Activated CD4-positive, alpha-beta T cell treated with anti-CD3 and anti-CD28 coated beads, Interleukin-2, amount 50 U/mL, for 16 hours (primary cell): ENCODE measurements at places on chromosomes 16 and 17.

DNA sequence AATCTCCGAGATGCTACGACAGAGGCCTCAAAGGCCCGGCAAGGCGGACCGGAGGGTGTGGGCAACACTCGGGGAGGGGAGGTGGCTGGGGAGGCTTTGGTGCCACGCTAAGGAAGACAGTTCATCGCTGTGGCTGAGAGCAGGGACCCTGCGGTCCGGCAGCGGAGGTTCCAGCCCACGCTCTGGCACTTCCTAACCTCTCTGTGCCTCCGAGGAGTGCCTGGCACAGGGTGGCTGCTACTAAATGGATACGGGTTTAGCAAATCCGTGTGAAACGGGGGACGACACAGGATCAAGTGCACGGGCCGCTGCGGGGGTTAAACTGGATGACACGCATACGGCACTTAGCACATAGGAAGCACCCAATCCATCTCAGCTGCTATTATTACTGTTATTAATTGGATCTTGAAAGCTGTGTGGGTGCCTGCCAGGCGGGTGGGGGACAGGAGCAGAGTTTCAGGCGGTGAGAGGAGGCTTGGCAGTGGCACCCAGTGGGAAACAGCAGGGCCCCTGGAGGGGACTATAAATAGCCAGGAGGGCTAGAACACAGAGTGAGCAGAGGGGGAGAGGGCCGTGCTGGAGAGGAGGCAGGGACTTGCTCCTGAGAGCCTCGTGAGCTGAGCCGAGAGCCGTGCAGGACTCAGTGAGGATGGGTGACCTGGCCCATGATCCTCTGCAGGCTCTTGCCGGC, 45.0 kb downstream of the ABR start:
- DNase-seq: no peak

DNA sequence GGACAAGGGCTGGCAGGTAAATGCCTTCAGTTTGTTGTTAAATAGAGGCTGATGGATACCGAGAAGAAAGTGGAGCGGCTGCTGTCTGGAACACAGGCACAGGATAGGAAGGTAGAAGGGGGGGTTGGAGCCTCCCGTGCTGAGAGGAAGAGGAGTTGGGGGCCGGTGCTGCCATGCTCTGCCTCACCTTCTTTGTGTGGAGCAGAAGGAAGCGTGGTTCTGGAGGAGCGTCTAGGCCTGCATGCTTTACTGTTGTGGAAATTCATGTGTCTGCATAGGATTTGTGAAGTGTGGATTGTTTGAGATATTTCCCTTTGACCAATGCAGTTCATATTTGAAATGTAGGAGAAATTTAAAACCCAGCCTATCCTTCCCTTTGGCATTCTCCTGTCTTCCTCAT, 52.3 kb downstream of the FOXK2 start:
- no peak for DNase-seq

DNA sequence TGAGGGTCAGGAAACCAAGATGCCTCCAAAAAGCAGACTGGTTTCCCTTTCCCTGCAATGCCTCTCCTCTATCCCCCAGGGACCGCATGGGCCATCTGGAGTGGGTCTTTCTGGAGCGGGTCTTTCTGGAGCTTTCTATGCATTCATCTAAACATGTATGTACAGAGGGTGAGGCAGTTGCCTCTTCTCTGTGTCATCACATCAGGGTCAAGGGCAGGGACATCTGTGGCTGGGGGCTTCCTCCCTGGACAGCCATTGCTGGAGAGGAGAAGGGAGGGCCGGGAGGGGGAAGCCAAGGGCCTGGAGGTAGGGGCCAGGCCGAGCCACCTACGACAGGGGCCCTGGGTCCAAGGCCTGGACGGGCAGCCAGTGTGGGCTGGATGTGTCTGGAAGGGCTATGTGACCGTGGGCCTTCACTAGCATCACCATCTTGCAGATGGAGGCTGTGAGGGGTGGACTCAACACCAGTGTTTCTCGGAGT, 840 bp downstream of the ADCY7 start:
- DNase-seq: no peak

GRCh38 chr16:85348065-85348840, 236.0 kb upstream of the CIBAR2 start:
- DNase-seq: no peak

GRCh38 chr17:6560496-6560895, 4.1 kb upstream of the PITPNM3 start:
- no peak for DNase-seq

DNA sequence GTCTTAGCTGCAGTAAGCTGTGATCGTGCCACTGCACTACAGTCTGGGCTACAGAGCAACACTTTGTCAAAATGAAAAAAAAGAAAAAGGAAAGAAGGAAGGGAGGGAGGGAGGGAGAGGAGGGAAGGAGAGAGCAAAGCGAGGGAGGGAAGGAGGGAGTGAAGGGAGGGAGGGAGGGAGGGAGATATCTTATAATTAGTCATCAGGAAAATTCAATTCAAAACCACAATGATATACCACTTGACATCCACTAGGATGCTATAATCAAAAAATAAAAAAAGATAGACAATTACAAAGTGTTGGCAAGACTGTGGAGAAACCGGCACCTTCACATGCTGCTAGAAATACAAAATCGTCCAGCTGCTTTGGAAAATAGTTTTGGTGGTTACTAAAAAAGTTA, 93.8 kb downstream of the CDC27 start:
- DNase-seq: no peak

- DNase-seq: no peak
Measured at GRCh38 chr17:28201315-28201714, 117.7 kb upstream of the TMEM97 start.

- DNase-seq: no peak
Measured at GRCh38 chr17:10633738-10634379, 23.2 kb downstream of the MYH3 start.

DNA sequence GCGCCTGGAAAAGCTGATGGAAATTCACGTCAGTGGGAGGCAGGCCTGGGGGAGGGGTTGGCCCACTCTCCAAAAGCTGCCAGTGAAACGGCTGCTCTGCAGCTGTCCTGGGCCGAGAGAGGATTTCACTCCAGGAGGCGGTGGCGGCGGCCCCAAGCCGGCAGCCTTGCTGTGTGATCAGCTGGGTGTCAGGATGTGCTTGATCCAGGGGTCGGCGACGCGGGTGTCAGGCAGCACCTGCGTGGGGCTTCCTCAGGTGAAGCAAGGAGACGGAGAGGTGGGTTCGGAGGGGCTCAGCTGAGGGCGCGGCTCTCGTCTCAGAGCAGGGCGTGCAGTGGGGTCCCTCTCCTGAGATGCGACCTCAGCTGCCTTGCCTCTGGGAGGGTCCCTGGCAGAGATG, 7.0 kb downstream of the CBFA2T3 start:
- DNase-seq: no peak

DNA sequence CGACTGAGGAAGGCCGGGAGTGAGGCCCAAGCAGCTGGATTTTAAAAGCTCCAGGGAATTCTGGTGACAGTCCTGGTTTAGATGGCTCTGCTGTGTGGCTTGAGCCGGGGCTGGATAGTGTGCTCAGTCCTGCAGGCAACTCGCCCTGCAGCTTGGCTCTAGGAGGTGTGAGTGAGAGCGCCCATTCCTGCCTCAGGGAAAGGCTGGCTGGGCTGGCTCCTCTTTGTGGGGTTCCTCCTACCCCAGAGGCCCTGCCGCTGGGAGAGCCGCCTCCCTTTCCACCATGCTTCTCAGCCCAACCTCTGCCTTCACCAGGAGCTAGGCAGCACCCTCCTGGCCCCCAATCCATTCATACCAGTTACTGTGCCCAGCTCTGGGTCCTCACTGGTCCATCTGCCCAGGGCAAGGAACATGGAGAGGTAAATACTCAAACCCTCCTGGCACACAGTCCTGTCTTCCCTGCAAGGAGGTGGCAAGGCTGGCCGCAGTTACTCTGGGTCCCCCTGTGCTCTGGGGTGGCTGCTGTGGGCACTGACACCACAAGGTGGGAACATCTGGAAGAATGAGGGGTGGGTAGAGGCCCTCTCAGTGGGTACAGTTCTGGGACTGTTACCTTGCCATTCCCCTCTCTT, 47.1 kb downstream of the VAC14 start:
- no peak for DNase-seq

DNA sequence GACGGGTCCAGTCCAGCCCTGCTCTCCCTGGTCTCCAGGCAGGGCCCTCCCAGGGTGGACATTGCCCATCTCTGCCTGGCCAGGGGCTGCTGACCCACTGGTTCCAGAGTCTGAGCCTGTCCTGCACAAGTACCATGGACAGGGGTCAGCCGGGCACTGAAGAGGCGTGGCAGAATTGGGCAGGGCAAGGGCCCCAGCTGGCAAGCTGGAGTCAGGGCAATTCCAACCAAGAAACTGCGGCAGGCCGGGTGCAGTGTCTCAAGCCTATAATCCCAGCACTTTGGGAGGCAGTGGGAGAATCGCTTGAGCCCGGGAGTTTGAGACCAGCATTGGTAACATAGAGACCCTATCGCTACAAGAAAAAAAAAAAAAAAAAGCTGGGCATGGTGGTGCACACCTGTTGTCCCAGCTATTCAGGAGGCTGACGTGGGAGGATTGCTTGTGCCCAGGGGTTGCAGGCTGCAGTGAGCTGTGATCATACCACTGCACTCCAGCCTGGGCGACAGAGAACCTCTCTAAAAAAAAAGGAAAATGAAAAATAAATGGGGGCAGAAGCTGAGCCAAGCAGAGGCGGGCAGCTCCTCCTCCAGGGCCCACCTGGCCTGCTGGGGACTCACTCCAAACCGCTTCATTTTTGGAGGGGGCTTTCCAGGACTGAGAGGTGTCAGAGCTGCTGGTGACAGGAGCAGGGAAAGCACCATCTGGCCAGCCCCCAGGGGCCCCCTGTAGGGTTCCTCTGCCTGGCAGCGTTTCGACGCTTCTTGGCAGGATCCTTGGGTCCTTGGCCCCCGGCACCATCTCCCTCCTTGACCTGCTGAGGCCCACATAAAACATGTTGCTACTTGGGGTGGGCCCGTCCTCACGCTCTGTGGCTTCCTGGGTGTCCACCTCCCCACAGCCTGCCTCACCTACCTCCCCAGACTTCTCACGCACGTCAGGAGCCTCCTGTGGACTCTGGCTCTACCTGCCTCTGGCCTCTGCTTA, 2.9 kb upstream of the MAFG start:
- DNase-seq: no peak

DNA sequence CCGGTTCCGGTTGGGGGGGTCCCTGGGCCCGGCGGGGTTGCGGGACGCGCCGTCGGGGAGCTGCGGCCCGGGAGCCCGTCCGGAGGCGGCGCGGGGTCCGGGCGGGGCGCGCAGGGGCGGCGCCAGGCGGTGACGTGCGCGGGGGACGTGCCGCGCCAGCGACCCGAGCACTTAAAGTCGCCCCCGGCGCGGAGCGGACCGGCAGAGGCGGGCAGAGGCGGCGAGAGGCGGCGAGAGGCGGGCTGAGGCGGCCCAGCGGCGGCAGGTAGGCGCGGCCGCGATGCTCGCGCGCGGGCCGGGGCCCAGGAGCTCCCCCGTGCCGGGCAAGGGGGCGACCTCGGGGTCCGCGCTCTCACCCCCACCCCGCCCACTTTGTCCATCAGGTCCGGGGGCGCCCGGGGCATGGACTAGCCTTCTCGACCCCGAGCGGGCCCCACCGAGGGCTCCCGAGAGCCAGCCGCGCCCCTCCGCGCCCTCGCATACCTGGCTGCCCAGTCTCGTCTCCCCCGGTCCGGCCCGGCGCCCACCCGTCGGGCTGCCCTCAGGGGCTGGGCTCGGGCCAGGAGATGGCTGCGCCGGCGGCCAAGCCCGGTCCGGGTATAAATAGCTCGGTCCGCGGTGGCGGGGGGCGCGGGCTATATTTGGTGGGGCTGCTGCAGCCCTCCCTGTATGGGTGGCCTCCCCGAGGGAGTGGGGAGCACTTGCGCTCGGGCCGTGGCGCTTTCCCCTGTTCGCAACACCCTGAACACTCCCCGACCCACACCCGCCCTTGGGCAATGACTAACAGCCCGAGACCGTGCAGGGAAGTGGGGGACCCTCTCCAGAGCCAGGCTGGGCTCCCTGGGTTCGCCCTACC, at the start of gene SLC16A3:
TSS of gene SLC16A3 (plus strand) at position 201 of the 856 bp plus-strand sequence. CDS start 6,967 bp downstream, outside the sequence.
- peak; percentile 48 for DNase-seq

DNA sequence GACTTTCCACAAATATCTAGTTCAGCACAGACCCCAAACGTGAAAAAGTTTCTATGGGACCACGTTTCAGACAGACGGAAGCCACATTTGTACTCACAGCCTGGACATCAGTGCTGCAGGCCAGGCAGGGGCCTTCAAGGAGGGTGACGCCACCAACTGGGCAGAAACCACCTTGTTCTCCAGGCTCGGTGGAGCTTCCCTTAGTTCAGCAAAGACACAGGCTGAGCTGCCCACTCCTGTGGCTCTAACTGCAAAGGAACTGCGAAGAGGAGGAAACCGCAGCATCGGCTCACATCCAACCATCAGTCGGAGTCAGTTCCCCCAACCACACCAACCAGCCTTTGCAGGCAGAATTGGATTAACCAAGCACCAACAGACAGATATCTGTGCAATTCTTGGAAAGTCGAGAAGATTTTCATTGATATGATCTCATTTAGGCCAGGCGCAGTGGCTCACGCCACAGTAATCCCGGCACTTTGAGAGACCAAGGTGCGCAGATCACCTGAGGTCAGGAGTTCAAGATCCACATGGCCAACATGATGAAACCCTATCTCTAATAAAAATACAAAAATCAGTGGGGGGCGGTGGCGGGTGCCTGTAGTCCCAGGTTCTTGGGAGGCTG, 73.3 kb upstream of the CNEP1R1 start:
- DNase-seq: no peak

DNA sequence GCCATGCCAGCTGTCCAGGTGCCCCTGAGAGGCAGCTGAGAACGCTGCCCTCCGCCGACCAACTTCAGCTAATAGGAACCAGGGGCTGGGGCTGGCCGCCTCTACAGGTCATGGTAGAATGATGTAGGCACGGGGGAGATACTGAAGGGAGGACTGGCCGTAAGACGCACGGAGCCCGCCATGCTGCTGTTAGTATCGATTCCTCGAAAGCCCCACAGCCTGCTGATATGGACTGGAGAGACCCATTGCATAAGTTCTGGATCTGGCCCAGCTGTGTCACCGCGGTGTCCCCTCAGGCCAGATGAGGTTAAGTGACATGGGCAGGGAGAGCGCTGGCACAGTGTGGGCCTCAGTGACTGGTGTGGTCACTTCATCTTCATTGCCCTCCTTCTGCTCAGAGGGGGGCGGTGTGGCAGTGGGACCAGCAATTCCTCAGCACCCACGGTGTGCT, 75.6 kb downstream of the AMFR start:
- DNase-seq: no peak

DNA sequence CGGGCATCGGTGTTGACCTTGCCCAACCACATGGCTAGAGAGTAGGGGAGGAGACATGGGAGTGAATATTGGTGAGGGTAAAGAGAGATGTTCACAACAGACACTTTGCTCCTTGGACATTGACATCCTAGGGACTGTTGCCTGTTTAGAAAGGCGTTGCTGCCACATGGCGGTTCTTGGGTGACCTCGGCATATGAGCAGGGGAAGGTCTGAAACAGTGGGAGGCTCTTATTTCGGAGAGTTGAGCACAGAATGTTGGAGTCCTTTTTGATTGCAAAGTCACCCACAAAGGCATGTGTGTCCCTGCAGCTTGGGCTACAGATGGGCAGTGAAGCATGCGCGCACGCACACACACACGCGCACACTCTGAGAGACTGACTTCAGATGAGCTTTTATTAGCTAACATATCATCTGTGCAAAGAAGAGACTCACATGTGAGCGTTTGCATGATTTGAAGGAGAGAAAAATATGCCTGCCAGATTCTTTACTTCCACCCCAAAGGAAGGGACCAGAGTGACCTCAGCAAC, 104.4 kb downstream of the SHISA9 start:
- no peak for DNase-seq

GRCh38 chr17:5352681-5353289, 66.7 kb downstream of the NUP88 start:
- DNase-seq: no peak

- DNase-seq: no peak
Measured at GRCh38 chr17:42774066-42774745, 957 bp downstream of the VPS25 start.

GRCh38 chr17:39635614-39636176, 1.2 kb upstream of the STARD3 start:
- no peak for DNase-seq

- no peak for DNase-seq
Measured at GRCh38 chr17:50947782-50948543, 81.8 kb upstream of the TOB1 start.
